ENCODE measurements at places on chromosomes 7 and 10. TPM values are rescaled to one million over a fixed set of nuclear protein-coding genes. Genes with fewer than 3 reads are reported as not detected.

DNA sequence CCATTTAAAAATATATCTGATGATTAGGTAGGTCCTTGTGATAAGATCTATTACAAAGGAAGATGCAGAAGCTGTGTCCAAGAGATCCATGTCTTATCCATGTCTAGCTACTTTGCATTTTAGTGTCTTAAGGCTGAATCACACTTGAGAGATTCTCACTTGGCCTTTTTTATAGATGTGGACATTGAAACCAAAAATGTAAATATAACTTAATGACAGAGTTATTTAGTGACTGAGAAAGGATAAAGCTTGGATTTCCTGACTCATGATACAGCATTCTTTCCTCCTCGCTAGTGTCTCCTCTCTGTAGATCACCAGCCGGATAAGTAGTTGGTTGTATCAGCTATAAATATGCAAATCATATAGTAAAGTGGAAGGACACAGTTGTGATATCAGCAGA, 23.3 kb downstream of the INHBA start:
- no peak for DNase-seq

- DNase-seq, result no peak
Measured at GRCh38 chr7:83524277-83525075, 124.5 kb downstream of the SEMA3E start.

DNA sequence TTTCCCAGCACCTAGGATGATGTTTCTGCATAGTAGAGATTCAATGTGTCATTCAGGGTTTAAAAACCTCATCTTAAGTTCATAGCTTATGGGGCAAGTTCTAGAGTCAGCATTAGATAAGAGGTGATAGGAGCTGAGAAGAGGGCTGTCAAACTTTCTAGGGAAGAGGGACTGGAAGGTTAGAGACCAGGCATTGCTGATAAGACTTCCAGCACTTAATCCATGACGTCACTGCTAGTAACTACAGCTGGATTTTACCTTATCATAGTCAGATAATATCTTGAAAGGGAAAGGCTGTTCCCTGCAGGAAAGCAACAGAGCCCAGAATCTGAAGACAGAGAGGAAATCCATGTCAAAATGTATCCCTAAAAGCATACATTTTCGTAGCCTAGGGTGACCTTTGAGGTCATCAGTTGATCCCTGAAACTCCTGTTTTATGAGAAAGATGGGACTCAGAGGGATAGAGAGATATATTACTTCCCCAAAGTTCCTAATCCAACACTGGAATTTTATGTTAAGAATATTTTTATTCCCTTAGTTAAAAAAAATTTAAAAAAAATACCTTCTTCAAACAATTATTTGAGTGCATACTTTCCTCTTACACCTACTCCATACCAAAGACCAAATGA, 3.3 kb upstream of the CPED1 start:
- DNase-seq, result no peak

GRCh38 chr10:42948040-42948439, 128.8 kb upstream of the RET start:
- DNase-seq, result no peak

DNA sequence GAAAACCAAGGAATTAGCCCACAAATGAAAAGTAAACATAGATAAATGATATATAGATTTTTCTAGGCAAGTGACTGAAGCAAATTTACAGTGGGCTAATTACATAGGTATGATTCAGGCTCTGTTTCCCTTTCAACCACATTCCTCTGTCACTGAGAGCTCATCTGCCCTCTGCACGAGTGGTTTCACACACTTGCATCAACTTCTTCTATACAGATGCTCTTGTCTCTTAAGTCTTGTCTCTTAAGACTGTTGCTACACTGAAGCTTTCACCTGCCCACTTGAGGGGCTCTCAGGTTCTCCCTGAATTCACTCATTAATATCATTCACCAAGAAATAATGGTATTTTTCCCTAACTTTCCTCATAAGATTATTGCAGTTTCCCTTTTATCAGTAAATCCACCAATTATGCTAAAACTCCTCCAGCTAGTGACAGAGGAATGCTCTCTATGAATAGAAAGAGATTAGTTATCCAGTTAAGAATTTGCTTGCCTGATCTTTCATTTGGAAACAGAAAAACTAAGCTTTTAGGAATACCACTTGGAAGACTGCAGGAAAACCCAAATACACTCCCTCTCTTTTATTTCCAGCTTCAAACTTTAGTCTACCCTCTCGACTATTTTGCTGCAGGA, 95.7 kb downstream of the ELAPOR2 start:
- DNase-seq, result no peak

Gene MOGAT3
- 12.0 TPM for total RNA-seq

Gene SYNPO2L
- total RNA-seq, result not detected

Gene RPEL1
- not detected for total RNA-seq
